GM13976 (cell line): ENCODE measurements at places on chromosomes 12 and 14.

DNA sequence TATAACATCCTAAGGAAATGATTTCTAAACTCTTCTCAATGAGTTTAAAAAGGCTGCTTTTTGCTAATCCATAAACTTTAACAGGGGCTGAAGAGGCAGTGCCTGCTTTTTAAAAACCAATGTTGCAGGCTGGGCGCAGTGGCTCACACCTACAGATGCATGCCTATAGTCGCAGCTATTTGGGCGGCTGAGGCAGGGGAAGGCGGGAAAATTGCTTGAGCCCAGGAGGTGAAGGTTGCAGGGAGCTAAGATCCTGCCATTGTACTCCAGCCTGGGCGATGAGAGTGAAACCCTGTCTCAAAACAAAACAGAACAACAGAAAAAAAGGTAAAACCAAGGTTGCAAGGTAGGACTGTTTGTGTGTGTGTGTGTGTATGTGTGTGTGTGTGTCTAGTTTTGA, 531.2 kb downstream of the DIO2 start:
- DNase-seq: no peak

GRCh38 chr12:95788637-95789036, 1.9 kb downstream of the NTN4 start:
- DNase-seq: no peak

DNA sequence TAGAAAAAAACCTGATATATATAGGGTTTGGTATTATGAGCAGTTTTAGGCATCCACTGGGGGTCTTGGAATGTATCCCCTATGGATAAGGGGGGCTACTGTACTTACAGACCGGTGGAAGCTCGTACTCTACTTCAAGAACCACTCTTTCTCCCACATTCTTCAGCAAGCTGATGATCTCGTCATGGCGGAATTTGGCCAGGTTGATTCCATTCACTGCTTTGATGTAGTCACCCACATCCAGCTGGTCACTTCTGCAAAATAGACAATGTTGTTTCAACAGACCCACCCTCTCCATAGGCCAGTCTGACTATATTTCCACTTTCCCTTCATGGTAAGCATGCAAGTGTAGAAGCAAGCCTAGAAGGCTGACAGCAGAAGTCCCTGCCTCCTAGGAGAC, 139.9 kb downstream of the GRIP1 start:
- no peak for DNase-seq

DNA sequence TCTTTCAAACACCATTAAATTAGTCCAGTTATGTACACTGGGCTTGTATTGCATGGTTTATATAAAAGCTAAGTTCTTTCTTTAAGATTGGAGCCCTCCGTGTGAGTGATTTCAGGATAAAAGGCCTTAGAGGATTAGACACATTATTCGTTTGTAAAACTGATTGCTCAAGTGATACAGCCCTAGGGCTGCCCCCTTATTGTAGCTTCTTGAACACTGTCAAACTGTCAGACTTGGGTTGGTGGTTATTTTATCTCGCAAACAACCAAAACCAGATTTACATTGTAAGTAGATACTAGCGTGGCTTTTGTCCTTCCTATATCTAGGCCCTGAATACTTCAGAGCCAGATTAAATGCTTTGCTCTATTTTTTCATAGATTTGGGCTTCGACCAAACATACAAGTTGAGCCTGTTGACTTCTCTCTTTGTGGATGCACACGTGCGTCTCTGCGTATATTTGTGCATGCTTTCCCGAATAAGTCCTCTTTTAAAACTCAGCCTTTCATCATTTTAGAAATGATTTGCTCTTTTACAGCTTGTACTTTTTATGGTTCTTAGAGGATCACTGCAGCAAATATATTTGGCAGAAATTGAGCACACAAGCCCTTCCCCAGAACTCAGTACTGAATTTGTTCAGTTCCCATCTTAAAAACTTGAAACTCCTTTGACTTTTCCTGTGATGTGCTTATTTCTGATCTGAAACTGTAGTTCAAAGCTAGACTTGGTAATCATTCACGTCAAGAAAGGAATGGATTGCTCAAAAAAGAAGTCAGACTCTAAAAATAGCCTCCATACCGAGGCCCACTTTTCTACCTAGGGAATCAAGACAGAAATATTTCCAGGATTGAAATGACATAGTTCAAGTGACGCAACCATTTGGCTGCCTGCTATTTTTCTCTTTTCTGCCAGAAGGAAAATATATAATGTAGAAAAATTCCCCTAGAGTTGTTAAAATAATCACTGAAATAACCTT, 129.5 kb downstream of the ETV6 start:
- DNase-seq: no peak

- no peak for DNase-seq
Observed at GRCh38 chr12:11794751-11795150, 145.3 kb downstream of the ETV6 start.

GRCh38 chr12:103879048-103879692, 38.1 kb upstream of the NT5DC3 start:
- no peak for DNase-seq

- DNase-seq: peak; percentile 66
Observed at GRCh38 chr14:102694530-102695166, 82.6 kb upstream of the TRAF3 start.

- no peak for DNase-seq
Observed at GRCh38 chr14:49882826-49883694, 9.8 kb upstream of the ARF6 start.

GRCh38 chr12:10664499-10664898, 9.4 kb downstream of the STYK1 start:
- no peak for DNase-seq

GRCh38 chr14:101849640-101850039, 88.1 kb downstream of the PPP2R5C start:
- DNase-seq: no peak

- DNase-seq: no peak
Observed at GRCh38 chr12:5688226-5688625, 256.3 kb downstream of the NTF3 start.

DNA sequence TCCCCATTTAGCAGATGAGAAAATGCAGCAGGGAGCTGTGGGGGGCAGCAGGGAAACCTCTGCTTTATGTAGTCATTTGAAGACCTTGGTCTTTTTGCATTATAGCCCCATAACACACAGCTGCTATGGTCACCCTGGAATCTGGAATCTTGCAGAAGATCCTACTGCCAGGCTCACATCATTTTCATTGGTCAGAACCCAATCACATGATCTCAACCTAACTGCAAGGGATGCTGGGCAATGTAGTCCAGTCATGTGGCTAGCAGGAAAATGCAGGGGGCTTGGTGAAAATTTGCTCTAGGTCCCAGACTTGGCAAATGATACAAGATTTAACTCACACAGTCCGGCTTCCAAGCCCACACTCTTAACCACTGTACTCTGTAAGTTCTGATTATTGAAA, 1028.7 kb downstream of the AACS start:
- DNase-seq: no peak

GRCh38 chr12:65497660-65498059, 219.2 kb downstream of the MSRB3 start:
- DNase-seq: no peak

DNA sequence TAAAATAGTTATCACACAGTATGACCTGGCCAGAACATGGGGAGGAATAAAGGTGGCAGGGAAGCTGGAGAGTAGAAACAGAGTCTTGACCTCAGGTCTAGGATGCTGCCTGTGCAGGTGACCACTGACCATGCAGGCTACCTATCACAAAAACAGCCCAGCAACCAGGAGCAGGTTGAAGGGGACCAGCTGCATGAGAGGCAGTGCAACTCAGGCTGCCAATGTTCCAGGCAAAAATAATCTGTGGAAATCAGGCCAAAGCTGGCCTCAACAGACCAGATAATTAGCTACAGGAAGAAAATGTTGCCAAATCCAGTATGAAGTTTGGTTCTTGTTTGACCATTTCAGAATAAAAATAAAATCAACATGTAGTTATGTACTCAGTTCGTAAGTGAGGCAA, 72.6 kb downstream of the PDE6H start:
- no peak for DNase-seq

DNA sequence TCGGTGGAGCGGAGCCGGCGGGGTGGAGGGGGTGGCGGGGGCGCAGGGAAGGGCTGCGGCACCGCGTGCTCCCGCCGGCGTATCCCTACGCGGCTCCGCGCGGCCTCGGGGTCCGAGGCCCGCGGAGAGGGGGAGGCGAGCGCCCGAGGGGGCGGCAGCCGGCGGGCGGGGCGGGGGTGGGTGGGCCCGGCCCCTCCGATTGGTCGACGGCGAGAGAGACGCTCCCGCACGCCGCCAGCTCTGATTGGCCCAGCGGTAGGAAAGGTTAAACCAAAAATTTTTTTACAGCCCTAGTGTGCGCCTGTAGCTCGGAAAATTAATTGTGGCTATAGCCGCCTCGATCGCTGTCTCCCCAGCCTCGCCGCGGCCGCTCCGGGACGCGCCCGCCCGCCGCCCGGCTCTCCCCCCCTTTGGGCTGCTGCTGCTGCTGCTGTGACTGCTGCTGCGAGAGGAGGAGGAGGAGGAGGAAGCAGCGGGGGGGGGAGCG, at the start of gene FOXG1:
Gene FOXG1, plus strand, starts transcription at position 319 of the 487 bp plus-strand sequence. CDS start 493 bp downstream, outside the sequence.
- peak; percentile 40 for DNase-seq
